KBM-7 (cell line): ENCODE measurements at places on chromosomes 2 and 18.

GRCh38 chr2:56170504-56170903, 13.3 kb upstream of the CCDC85A start:
- no peak for DNase-seq

DNA sequence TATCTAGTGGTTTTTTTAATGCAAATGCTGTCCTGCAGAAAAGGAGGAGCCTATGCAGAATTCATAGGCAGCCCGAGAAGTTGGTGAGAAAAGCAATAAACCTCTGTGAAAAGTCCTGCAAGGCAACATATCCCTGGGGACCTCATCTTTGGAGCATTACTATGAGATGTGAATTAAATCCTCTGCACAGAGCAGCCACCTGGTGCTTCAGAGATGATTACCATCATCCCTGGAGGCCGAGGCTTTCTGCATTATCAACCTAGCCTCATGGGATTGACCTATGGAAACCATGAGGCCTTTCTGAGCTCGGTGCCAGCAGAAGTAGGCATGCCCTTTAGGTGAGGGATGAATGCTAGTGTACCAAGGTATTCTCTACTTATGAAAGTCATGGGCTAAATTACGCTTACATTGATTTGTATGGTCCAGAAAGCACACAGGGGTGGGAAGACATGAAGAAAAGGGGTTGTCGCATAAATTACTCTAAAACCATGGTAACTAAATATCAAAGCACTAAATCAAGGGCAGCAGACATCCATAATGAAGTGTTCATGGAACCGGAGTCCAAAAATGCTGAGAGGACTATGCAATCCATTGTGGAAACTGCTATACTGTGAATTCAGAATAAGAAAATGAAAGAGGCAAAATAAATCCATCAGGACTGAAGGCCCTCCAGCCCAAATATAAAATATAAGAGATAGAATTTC, 623.5 kb upstream of the DDX18 start:
- DNase-seq: no peak

- no peak for DNase-seq
Observed at GRCh38 chr18:37987901-37988300, 422.3 kb upstream of the CELF4 start.

DNA sequence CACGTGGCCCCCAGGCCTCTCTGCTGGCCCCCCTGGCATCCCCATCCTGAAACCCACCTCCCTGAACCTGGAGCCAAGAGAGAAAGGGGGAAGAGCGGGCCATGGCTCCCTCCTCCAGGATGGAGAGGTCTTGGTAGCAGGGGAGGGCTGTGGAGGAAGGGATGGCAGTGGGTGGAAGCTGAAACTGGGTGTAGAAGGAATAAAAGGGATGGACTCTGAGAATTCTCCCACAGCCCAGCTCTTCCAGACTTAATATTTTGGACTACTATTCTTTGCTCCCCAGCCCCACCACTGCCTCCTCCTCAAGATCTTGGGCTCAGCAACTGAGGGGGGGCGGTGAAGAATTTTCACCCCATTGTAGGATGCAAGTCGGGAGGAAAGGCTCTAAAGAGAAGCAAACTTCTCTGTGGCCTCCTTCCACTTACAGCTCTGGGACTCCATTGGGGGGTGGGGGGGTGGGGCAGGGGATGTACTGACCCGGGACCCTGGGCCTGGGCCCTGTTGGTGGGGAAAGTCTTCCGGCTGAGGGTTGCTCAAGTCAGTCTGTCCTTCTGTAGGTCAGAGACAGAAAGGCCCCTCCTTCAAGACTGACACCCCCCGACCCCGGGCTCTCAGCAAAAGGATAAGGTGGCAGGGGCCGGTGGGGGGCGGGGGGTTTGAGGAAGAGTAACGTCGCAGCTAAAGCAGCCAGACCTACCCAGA, 501 bp downstream of the TNS1 start:
- no peak for DNase-seq

DNA sequence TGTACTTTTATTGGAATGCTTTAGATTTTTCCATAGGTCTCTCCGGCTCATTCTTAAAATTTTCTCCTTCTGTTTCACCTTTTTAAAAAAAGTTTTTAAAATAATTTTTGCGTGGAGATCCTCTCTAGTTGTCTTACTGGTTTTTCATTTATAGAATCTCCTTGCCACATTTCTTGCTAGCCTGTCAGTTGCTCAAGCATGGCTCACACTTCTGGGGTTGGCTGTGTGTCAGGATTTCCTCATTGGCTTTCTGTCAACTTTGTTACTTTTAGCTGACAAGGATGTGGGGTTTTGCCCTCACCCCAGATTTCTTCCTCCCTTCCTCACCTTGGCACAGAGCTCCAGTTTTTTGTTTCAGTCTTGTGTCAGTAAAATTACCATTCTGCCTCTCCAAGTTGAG, 124.6 kb downstream of the ZNF407 start:
- no peak for DNase-seq

DNA sequence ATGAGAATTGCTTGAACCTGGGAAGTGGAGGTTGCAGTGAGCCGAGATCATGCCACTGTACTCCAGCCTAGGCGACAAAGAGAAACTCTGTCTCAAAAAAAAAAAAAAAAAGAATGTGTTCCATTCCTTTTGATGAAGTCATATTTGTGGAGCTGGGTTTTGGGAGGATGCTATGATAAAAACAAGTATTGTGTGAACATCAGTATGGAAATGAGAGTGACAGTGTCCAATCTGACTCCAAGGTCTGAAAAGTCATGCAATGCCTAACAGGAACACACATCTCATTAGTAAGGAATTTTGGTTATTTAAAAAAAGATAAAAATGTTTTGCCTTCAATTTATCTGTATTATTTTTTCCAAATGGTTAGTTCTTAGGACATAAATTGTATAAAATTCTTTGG, 11.8 kb downstream of the GCFC2 start:
- no peak for DNase-seq

DNA sequence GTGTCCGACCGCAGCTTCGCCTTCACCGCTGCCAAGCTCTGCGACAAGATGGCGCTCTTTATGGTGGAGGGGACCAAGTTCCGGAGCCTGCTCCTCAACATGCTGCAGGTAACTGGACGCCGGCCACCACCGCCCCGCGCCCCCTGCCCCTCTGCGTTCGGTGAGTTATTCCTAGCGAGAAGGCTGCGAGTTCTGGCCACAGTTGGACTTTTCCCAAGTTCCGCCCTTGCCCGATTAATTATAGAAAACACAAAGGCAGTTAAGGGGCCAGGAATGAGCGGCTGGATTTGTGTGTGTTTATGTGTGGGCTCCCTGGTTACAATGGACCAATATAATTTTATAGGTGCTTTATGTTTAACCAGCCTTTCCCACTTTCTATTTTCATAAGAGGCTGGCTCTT, 189.2 kb downstream of the SMAD7 start:
- no peak for DNase-seq
